Islet precursor cell (in vitro differentiated cells): ENCODE measurements at places on chromosomes 13 and 19.

GRCh38 chr19:21835429-21835809 lies 563 bp downstream of the ZNF43 start:
- no peak for DNase-seq

- DNase-seq, result no peak
Observed at GRCh38 chr19:31882709-31883108, 462.7 kb upstream of the ZNF507 start.

- peak; percentile 58 for DNase-seq
Observed at GRCh38 chr13:100673376-100673712, 1.3 kb downstream of the TMTC4 start.

DNA sequence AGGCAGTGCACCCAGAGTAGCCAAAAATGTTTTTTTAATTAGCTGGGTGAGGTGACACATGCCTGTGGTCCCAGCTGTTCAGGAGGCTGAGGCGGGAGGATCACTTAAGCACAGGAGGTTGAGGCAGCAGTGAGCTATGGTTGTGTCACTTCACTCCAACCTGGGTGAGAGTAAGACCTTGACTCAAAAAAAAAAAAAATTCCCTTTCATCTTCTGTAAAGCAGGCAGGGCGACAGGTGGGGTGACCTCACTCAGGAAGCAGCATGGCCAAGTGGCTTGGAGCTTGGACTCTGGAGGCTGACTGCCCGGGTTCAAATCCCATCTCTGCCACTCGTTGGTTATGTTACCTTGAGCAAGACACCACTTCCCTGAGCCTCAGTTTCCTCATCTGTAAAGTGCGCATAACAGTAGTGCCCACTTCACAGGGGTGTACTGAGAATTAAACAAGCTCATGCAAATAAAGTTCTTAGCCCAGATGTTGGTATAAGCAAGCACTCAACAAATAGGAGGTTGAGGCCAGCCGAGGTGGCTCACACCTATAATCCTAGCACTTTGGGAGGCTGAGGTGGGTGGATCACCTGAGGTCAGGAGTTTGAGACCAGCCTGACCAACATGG lies 48.3 kb downstream of the MAP4K1 start:
- no peak for DNase-seq

DNA sequence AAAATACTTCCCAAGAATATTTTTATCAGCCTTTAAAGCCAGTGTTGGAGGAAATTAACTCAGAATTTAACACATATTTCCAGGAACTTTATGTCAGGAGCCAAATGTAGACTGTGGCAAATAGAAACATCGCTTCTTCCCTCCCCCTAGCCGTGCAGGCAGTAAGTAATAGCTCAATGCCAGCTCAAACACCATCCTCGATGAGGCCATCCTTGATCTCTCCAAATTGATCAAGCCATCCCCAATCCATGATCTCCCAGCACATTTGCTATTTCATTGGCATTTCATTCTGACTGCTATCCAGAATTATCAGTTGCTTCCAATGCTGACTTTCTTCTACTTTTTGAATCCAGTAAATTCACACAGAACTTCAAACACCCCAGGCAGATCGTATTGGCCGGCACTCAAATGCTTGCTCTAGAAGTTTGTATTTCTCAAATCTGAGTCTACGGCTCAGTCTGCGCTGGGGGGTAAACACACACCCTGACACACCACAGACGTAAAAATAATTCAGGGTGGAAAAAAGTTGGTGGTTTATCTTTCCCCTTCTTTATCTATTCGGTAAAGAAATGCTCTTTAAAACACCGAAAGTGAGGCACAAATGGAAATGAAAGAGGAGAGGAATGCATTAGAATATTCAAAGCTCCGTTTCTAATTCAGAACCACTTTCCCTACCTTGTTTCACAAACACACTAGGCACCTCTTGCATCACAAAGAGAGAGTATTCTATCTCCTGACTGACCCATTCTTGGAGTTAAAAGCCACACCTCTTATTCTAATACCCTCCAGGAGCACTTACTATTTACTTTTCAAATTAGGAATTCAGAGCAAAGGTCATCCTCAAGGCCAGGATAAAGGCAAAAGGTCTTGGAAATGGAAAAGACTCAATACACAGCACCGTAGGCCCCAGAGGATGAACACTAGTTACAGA lies 991 bp downstream of the OBI1 start:
- DNase-seq, result no peak

DNA sequence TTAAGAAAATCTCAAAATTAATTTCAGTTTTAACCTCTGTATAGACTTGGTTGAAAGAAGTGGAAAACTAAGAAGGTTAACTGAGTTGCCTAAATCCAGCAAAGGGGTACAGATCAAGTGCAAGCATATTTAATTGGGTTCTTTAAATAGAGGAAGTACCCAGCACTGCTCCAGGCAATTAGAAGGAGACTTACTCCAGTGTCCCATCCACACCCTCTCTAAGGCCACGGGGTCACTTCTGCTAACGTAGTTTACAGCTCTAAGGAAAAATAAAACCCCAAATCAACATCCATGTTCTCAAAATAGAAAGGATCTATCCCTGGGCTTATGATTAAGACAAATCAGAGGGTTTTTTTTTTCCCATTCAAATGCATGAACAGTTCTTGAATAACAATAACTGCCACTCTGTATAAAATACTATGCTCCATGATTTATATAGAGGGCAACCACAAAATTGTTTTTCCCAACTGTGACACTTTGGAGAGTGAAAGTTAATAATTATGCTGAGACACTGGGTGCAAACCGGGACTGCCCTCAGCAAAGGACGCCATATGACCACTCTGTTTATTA lies 4.6 kb downstream of the FRY start:
- no peak for DNase-seq
